ENCODE measurements at places on chromosomes 5 and 9.

GRCh38 chr9:113520109-113520642, 56.6 kb downstream of the RGS3 start:
- no peak for DNase-seq

DNA sequence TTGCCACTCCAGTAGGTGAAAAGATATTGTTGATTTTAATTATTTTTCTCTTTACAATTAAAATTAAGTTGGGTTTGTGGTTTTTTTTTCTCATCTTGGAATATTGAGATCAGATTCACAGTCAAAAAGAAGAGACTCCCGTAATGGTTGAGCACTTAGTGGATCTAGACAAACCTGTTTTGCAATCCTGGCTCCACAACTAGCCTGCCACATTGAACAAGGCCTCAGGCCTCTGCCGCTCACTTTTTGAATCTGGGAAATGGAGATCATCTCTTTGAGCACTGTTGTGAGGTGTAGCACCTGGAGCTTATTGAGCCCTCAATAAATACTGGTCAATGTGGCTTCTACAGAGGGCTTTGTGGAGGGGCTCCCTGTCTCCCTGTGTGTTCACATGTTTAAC, 37.1 kb upstream of the RARS1 start:
- no peak for DNase-seq

DNA sequence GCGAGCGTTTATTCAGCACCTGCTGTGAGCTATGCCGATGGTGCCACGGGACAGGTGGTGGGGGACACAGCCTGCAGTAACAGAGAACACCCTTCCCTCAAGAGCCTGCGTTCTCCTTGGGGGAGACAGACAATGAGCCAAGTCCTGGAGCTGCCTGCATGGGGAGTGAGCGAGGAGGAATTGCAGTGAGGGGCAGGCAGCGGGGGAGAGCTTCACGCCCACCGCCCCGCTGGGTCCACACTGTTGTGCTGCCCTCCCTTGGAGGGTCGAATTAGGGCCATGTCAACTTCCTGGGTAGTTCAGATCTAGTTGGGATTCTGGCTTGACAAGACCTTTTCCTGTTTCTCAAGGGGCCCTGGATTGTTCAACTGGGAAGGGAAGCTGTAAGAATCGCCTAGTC, 55.5 kb upstream of the N4BP3 start:
- no peak for DNase-seq

- no peak for DNase-seq
Observed at GRCh38 chr9:131831380-131832165, 91.7 kb upstream of the RAPGEF1 start.

GRCh38 chr5:124671193-124671592, 75.2 kb downstream of the ZNF608 start:
- no peak for DNase-seq

GRCh38 chr5:126166368-126166767, 256.8 kb upstream of the GRAMD2B start:
- DNase-seq = no peak

DNA sequence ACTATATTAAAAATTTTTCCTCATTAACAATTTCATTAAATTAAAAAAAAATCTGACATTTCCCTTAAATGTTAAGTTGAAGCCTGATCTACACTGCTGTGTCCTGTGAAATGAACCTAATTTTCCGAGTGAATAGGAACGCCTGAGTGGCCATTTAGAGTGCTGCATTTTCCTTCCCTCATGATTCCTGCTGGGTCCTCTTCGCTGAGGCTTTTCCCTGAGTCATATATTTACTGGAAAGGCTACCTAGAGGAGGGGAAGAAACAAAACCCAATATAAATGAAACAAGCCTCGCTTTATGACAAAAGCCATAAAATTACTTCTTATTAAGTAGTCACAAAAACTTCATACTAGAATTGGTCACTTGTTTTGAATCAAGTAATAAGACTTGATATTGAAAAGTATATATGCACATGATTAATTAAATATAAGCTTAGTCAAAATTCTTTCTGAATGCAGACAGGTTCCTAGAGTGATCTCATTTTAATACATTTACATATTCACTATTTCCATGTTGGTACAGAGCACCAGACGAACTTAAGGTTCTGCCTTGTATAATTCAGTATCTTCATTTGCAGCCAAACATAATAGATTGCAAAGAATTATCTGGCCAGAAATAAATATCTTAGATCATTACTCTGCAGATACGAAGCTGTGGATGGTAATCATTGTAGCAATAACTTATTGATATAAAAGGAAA, 6.3 kb upstream of the ISCA1 start:
- DNase-seq = no peak

- no peak for DNase-seq
Observed at GRCh38 chr9:68947015-68947414, 66.9 kb downstream of the PRKACG start.

- DNase-seq = no peak
Observed at GRCh38 chr9:136522314-136523237, 23.3 kb downstream of the NOTCH1 start.

DNA sequence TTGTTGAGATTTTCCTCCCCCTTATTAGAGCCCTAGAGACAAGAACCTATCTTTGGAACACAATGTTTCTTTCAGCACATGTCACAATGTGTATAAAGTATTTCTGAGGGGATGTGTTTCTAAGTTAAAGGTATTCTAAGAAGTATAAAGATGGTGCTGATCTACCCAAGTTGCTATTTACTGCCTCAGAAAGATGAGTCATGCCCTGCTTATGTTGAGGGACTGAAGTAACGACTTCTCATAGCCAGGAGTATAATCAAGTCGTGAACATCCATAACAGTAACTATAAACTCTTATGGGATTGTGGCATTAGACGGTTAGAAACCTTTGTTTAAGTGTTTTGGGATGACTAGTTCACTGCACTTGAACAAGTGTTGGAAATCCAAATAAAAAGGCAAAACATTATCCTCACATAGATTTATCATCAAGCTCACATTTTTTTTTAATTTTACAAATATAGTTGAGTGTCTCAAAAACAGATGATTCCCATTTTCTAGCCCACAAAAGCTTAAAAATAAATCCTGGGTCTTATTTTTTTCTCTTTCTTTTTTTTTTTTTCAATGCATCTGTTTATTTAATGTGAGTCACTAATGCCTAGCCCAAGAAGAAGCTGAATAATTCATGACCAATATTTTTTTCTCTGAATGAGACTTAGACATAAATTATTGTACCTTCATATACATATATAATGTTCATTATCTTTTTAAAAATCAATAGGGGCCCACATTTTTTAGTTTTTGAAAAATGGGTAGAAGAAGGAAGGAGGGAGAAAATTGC, 12.2 kb upstream of the TMEM252 start:
- no peak for DNase-seq

GRCh38 chr9:129008469-129008965, 19.6 kb downstream of the SH3GLB2 start:
- no peak for DNase-seq

- DNase-seq = no peak
Observed at GRCh38 chr9:88544245-88544644, 9.3 kb downstream of the NXNL2 start.

- no peak for DNase-seq
Observed at GRCh38 chr9:133542002-133542401, 7.5 kb downstream of the ADAMTSL2 start.

- no peak for DNase-seq
Observed at GRCh38 chr5:142386137-142387023, 61.6 kb upstream of the SPRY4 start.

GRCh38 chr5:75707911-75708509, 9.2 kb downstream of the POC5 start:
- DNase-seq = no peak

- no peak for DNase-seq
Observed at GRCh38 chr9:33165263-33166151, 1.6 kb downstream of the B4GALT1 start.

DNA sequence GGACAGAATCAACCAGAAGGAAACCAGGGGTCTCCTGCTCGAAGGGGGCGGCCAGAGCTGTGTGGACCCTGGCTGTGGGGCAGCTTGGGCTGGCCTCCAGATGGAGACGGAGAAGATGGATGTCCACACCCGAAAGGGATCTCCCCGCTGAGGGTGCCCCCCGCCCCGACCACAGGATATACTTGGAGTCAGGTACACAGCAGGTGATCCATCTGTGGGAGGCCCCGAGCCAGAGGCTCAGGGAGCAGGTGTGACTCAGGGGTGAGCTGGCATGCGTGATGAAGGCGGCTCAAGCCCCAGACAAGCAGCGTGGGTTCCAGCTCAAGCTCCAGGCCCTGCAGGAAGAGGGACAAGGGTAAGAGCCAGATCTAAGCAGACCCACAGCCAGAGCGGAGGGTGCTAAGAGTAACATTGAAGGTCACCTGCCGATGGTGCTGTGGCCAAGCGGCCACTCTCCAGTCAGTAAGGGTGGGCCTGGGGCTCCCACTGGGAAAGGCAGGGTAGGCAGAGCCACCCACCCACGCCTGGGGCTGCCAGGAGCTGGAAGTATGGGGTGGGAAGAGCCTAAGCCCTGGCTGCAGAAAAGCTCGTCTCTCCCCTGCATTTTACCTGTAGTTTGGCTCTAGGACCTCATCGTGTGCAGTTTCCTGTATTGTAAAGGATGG, 30.6 kb upstream of the MVB12B start:
- no peak for DNase-seq

GRCh38 chr9:127509261-127509954, 58.1 kb downstream of the LRSAM1 start:
- no peak for DNase-seq

- no peak for DNase-seq
Observed at GRCh38 chr5:125348936-125349831, 602.7 kb upstream of the ZNF608 start.

DNA sequence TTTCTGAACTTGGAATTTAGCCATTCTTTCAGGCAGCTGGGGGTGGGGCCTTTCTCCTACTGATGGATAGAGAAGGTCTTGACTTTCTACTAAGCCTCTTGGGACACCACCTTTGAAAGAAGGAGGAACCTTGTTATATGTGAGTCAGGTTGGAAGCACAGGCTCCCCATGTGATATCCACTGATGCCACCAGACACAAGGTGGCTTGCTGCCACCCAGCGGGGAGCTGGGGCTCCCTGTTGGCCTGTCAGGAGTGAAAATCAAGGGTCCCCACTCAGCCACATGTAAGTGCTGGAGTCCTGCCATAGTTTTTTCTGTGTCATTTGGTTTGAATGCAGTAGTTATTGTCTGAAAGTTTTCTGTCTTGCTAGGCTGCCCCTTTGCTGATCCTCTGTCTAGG, 252.4 kb upstream of the NFIL3 start:
- no peak for DNase-seq

DNA sequence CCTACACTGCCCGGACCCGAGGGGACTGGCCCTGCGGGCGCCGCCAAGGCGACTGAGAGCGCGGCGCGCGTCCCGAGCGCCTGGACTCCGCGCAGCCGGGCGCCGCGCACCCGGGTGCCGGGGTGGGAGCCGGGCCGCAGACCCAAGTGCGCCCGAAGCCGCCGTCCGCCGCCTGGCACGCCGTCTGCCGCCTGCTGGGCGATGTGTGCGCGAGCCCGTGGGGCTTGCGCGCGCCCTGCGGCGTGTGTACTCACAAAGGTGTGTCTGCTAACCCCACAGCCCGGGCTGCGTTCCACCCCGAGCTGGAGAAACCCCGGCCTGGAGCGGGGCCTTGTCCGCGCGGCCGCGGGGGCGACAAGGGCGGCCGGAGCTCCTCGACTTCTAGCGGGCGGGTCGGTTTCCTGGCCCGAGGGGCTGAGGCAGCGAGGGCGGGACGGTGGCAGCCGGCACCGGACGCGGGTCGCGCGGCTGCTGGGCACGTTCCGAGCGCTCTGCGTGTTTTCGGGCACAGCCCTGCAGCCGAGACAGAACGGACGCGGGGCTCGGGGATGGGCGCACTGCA, 1.1 kb upstream of the ZSWIM6 start:
- DNase-seq = no peak

DNA sequence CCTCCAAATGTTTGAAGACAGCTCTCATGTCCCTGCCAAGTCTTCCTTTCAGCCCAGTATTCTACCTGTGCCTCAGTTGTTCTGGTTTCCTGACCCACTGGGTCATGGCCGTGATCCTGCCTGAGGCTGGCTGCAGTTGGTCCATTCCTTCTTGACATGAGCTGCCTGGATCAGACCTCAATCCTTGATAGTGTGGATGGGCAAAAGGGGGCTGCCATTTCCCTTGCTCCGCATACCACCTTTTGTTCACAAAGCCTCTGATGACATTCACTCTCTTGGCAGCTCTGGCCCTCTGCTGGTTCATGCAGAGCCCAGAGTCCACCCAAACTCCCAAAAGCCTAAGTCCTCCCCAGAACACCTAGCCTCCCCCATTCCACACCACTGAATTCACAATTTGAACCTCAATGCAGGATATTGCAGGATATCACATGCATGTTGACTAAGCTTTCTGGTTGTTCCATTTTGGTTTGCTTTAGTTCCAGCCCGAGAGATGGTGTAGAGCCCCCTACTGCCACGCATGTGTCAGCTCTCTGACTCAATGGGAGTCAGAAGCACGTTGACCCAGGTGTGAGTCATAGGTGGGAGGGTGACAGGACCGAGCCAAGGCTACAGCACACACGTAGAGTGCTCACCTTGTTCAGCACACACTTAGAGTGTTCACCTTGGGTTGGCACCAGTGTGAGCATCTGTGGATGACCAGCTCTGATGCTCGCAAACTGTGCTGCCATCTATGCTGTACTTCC, 137.2 kb downstream of the MTX3 start:
- DNase-seq = no peak

- no peak for DNase-seq
Observed at GRCh38 chr5:9480499-9480898, 65.4 kb downstream of the SEMA5A start.

GRCh38 chr5:89703817-89704216, 705.7 kb downstream of the CETN3 start:
- DNase-seq = no peak

DNA sequence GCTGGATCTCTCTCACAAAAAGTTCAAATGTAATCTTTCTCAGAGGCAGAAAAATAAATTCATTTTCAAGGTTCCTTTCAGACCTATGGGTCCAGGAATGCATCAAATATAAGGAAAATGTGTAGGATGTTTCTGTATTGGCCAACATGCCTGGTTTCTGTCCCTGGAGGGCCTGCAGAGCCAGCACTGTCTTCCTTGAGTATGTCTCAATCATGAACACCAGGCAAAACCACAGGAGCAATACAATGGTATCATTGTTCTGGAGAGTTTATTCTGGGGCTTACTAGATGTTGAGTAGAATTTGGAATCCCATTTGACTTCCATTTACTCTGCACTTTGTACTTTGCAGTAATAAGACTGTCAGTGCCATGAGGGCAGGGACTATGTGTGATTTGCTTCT, 23.5 kb downstream of the INSYN2B start:
- no peak for DNase-seq

DNA sequence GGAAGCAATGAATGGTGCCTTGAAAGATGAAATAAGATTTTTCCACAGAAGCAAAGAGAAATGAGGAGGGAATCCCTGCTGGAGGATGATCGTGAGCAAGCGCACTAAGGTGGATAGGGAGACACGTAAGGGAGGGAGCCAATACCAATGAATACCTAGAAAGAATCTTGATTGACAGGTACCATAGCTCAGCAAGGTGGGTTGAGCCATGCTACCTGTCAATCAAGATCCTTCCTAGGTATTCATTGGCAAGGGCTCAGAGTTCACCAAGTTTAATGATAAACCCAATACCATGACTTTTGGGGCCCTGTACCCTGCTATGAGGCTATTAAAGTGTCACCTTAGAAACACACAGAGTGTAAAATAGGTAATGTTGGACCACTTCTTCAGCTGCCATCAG, 226.8 kb downstream of the GRIA1 start:
- no peak for DNase-seq

Data from GM18507 (cell line).